Urinary bladder (tissue), 4 donors: ENCODE measurements at places on chromosomes 1 and 21. TPM values are rescaled to one million over a fixed set of nuclear protein-coding genes. Genes with fewer than 3 reads are reported as not detected.

The ASCL5 gene
- total RNA-seq = not detected

The MAB21L3 gene
- 3.2 TPM for total RNA-seq

The PBX1 gene
- total RNA-seq = 241 TPM

The HOOK1 gene
- 8.6 TPM for total RNA-seq

The IFI44 gene
- 49.8 TPM for total RNA-seq

The ANKRD65 gene
- total RNA-seq = 5.8 TPM

The MYBPH gene
- total RNA-seq = 8.9 TPM

The LCE1B gene
- total RNA-seq = not detected

The KIRREL1 gene
- 48.6 TPM for total RNA-seq

The PGBD5 gene
- total RNA-seq = 2.5 TPM

The FCGR3A gene
- 4.5 TPM for total RNA-seq

The GBP2 gene
- total RNA-seq = 49.8 TPM

The PTGER3 gene
- 36.0 TPM for total RNA-seq

The BGLAP gene
- 0.42 TPM for total RNA-seq

The WNT3A gene
- total RNA-seq = not detected

The FAM151A gene
- not detected for total RNA-seq

The CD46 gene
- 314 TPM for total RNA-seq

The ABCA4 gene
- total RNA-seq = 0.90 TPM

The CCDC185 gene
- not detected for total RNA-seq

The ACTRT2 gene
- not detected for total RNA-seq

The OR2L5 gene
- total RNA-seq = not detected

The S100A7 gene
- total RNA-seq = not detected

The RAB42 gene
- 6.1 TPM for total RNA-seq

The OLFML3 gene
- 206 TPM for total RNA-seq

The CA6 gene
- not detected for total RNA-seq

The RIMKLA gene
- total RNA-seq = 0.69 TPM

The SPATA45 gene
- not detected for total RNA-seq

The TAS1R2 gene
- not detected for total RNA-seq

The KCNE1 gene
- 0.11 TPM for total RNA-seq

The APOBEC4 gene
- not detected for total RNA-seq

The RBP7 gene
- 2.4 TPM for total RNA-seq

The TEDDM1 gene
- total RNA-seq = not detected

The GBP7 gene
- not detected for total RNA-seq

The SLFNL1 gene
- 0.69 TPM for total RNA-seq

The DDR2 gene
- 101 TPM for total RNA-seq

The C4BPA gene
- 0.95 TPM for total RNA-seq

The AMY2B gene
- total RNA-seq = 51.0 TPM

The MFSD2A gene
- total RNA-seq = 0.95 TPM

The FAM72A gene
- 2.0 TPM for total RNA-seq

The DDAH1 gene
- 32.9 TPM for total RNA-seq
